Common myeloid progenitor, CD34-positive (primary cell): ENCODE measurements at places on chromosomes 7 and 10.
A peak's percentile ranks its signal among the peaks of the same experiment; 100 is the strongest.

DNA sequence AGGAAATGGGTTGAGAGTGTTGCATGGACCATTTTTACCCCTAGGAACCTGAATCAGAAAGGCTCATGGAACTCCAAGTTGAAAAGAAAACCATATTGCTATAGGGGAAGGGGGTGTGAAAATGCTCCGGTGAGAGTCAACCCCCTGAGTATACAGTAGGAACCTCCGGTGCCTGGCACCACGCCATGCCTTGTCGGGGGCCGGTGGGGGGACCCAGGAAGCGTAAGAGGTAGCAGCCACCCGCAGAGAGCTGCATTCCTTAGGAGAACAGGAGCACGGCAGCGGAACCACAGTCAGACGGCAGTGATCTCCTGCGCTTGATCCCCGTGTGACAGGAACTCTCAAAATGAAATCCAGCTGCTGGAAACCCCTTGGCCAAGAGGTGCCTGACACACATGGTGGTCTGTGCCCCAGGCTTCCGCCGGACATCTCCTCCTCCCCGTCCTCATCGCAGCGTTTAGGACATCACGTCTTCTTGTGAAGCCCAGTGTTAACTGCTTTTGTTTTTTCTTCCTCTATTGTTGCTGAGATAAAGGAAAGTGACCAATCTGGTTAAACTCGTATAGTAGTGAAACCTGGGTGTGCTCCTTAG, 186.8 kb downstream of the CELF2 start:
- no peak for DNase-seq

DNA sequence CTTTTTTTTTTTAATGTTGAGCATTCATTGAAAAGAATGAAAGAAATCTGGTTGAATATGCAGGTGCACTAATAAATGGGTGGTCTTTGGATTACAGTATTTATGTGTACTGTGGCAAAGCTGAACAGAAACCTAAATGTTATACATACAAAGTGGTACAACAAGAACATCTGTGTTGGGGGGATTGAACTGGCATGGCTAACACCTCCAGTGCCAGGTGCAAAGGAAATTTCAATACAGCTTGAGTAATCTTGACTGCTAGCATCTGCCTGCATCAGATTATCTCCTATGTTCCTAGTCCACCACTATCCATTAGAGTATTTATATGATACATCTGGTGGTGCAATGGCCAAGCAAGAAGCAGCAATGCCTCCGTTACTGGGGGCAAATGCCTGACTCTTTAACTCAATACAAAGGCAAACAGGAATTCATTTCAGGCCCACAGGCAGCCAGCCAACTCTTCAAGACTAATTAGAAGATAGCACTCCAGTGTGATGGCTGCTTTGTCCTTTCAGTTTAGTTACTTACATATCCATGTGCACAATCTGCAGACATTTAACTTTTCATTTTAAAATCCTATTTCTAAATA, 220.5 kb upstream of the ETV1 start:
- DNase-seq, result no peak

GRCh38 chr7:94584113-94584512, 71.8 kb downstream of the SGCE start:
- DNase-seq, result no peak

DNA sequence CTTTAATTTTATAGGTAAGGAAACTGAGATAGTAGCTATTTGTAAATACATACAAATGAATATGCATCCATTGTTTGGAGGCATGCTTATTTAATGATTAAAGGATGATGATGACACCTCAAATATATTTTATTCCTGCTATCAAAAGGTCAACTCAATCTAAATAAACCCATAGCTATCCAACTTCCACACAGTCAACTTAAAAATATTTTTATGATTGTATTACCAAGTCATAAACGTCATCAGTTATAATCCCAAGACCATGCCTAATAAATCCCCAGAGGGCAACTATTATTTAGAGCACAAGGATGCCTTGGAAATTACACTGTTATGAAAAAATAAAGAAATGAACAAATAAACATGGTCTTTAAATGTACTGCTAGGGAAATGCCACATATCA, 102.1 kb downstream of the MPP7 start:
- no peak for DNase-seq

DNA sequence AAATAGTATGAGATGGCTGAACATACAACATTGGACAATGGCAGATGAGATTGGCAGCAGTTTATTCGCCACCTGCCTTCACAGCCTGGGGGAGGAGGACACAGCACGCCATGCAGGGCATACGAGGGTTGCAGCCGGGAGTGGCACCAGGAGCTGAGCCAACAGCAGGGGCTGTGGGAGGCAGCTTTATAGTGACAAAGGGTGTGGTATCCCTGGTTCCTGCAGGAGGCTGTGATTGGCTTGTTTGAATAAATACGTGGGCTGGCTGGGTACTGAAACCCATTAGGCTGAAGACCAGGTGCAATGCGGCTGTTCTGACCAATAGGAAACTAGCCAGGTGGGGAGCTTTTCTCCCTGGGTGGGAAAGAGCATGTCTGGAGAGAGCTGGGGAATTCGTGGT, 68.9 kb upstream of the LEP start:
- DNase-seq, result no peak

DNA sequence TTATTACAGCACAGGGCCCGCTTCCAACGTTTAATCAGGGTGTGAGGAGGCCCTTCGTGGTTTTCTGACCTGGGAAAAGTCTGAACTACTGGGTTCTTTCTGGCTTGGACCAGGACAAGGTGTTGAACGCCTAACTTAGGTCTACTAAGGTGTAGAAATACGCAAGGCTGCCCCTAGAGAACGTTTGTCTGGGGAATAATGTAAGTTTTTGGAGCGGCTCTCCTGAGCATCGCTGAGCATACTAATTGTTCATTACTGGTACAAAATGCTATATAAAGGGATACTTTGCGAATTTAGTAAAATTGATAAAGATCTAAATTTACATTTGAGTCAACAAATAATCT, 32.4 kb upstream of the TOMM7 start:
- DNase-seq, result no peak

DNA sequence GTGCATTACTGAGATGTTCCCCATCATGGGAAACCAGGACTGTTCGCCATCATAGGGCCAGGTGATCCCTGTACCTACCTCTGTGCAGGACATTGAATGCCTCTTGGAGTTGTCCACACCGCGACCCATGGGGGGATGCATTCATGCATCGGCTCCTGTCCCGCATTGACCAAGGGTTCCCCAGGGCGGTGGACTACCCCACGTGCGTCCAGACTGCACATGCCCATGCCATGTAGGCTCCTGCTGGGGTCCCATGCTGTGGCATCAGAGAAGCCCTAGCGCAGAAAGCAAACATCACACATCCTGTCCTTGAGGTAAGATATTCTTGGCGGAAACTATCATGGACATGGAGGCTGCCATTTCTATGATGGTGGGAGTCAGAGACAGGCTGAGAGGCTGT, 121.6 kb upstream of the UNC5B start:
- DNase-seq, result no peak

DNA sequence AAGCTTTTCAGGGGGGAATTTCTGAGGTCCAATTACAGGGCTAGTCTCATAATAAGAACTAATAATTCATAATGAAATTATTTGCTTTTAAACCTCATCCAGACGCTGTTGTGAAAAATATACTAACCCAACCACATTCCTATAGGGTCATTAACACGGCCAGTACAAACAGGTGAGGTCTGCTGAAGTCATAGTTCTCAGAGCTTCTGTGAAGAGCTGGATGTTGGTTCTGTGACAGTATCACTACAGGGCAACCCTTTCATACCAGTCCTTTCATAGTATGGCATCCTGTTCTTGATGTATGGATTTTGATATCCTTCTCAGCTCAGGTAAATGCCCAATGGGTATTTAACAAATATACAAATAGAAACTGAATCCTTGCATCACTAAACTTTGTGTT, 62.3 kb upstream of the FAM133B start:
- DNase-seq, result no peak

DNA sequence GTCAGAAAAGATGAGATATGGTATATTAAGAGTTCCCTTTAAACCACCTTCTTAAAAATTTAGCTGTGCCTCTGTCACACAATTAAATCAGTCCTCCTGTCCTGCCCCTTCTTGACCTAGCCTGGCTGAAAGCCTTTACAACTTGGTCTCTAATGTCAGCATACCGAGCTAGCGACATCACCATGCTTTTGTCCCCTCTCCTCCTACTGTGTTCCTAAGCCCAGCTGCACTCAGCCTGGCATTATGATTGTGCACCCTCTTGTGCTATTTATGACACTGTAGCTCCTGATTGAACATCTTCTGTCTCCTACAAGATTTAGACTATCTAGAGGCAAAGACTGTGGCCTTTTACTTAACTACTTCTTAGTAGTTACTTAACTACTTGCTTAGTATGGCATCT, 29.2 kb downstream of the TDRD1 start:
- no peak for DNase-seq

- peak; percentile 7 for DNase-seq
These were observed 53.5 kb downstream of the SCIN start for GRCh38 chr7:12623885-12624498.

DNA sequence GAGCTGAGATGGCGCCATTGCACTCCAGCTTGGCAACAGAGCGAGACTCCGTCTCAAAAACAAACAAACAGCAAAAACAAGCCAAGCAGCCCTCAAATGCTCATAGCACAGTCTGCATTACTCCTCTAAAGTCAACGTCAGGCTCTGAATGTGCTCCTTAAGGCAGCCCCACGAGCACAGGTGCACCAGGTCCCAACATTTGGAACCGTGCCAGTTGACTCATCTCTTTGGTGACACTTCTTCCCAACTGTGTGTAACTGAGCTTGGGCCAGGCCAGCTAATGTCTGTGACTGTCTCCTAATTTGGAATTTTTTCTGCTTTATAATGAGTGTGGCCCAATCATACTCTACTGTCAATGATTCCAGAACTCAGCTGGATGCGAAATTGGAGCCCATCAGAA, 66.3 kb upstream of the EFCAB10 start:
- no peak for DNase-seq

DNA sequence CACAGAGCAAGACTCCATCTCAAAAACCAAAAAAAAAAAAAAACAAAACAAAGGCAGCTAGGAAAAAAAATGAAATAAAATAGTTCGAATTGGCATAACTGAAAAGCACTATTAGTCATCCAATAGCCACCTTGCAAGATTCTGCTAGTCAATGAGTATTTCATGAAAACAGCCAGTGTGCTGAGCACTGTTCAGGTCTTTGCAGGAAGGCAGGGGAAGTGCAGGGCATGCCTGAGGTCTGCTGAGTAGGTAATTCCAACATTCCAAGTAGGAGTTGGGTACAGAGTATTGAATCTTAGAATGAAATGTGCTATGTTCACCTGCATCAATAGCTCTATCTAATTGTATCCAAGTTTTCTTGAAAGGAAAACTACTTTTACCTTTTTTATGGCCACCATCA, 22.9 kb downstream of the ABRAXAS2 start:
- DNase-seq, result no peak

DNA sequence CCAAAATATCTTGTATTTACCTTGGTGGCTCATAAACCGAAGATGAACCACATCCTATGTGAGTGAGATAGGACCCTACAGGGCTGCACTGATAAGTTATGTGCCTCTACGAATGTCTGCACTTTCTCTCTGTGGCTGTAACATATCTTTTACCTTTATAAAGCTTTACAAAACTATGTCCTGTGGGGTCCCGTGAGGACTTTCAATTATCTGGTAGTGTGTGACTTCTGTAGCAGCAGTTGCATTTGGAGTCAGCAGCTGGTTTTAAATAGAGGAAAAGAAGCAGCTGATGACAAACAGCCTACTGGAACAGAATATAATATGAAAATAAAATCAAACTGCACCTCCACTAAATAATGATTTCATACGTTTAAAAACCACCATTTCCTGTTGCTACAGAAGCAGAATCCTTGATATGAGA, 222.4 kb upstream of the GNAI1 start:
- DNase-seq, result no peak

DNA sequence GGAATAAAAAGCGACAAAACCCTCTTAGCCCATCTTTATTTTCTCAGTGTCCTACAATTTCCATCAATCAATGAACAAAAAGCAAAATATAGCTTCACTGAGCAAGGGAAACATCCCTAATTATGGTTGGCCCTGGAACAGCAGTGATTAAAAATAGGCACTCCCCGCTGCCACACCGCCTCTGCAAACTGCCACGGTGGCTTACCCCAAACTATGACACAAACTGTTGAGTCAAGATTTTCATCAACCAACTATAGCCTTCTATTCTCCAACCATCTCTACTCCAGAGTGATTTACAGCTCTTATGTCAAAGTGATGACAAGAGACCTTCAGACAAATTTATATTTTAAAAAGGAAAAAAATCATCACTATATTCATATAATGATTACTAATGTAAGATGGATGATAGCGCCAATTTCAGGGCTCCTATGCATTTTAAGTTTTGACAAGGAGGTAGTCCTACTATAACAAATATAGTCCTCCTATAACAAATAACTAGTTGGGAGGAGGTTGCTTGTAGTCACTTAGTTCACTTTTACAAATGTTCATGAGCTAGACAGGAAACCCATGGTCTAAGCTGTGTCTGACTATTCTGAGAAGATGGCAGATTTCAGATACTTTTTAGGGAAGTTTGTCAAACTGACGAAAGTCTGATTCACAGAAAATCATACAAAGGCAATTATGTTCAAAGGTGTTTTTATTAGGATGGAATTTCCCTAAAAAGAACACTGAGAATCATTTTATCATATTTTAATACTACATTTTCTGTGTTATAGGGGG, 26.3 kb downstream of the DENND11 start:
- DNase-seq, result peak; percentile 84
